ENCODE measurements at places on chromosomes 7 and 10.

DNA sequence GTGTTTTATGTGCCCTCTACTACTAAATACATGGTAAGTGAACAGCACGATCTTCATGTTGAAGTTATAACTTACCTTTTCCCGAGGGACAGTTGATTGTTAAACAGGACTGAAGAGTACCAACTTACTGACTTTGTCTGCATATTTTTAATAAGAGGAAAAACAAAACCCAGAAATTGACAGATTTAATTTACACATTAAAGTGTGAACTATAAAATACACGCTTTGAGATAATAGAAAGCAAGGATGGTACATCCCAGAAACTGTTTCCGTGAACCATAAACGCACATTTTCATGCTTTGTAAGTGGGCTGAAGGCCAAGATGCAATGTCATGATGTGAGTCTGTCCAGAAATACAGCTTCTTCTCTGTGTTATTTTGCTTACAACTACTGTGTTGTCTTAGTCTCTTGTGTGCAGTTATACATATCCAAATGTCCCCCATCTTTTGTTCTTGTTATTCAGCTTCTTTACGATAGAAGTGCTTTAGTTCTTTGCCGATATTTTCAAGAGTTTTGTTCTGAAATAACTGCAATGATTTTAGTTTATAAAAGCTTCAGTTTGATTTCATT lies 190.1 kb downstream of the MLLT10 start:
- no peak for DNase-seq

GRCh38 chr7:41187322-41187721 lies 515.6 kb downstream of the INHBA start:
- no peak for DNase-seq

DNA sequence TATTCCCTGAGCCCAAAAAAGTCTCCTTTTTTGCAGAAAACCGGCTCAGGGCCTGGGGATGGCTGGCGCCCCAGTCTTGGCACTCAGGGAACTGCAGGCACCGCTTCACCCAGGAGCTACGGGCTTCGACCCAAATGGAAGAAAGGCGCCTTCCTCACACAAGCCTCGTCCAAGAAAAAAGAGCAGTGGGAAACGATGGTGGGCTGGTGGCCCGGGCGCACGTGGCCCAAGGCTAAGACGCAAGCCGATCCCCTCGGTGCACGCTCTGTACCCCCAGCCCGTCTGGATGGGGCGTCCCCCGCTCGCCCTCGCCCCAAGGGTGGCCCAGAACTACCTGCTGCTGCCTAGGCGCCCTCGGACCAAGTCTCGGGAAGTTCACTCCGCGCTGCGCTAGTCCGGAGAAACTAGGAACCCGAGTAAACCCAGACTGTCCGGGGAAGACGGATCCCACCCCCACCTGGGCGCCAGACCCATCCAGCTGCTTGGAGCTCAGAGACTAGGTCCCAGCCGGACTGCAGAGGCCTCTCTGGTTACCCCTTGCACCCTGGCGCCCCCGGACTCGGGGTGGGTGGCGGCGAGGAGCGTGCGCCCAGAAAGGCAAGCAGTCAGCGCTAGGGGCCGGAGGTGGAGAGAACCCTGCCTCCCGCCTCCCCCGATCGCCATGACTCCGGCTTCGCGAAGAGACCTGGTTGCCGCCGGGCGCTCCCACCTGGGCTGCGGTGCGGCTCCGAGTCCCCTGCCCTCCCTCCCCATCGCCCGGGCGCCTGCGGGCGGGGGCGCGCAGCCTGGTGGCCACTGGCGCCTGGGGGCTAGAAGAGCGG lies 76.4 kb downstream of the CALN1 start:
- no peak for DNase-seq

DNA sequence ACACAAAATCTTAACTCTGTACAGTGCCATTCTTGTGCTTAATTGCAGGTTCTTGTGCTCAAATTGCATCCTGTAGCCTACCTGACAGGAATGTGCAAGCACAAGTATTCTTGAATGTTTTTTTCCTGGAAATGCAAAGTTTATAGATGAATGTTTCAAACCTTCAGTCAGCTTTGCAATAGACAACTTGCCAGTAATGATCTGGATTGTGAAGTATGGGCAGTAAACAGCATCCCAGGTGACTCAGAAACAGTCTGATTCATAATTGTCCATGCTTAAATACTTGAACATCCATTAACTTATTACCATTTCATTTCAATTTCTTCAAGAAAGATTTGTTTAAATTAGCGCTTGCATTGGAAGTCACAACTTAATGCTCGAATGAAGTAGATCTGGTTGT lies 347.2 kb downstream of the SDK1 start:
- no peak for DNase-seq

DNA sequence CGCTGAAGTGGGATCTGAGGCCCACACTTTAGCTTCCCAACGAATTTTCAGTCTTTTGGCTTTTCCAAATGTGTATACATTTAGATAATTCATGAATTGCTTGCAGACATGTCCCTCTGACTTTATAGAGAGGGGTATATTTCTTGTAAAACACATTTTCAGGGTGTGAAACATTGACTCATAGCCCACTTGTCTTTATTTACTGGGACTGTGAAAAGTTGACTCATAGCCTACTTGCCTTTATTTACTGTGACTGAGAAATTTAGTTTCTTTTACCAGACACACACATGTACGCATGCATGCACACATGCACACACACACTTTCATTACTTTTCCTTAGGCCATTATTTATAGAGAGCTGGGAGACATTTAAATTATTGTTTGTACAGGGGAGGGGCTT lies 79.1 kb downstream of the VTI1A start:
- DNase-seq: no peak

DNA sequence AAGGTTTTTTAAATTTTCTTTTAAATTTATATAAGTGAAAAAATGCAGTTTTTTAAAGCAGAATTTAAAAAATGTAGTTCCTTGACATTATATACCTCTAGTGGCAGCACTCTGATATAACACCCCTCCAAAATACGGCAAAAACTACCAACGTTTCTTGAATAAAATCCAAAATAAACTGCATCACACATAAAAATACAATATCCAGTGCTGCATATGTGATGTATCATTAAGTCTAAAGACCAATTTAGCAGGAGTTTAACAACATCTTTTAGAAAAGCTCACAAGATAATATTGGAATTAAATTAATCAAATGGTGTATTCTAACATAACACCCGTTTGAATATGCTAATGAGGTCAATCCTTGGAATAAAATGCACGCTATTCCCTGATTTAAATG lies 1.4 kb downstream of the TCERG1L start:
- DNase-seq: no peak

DNA sequence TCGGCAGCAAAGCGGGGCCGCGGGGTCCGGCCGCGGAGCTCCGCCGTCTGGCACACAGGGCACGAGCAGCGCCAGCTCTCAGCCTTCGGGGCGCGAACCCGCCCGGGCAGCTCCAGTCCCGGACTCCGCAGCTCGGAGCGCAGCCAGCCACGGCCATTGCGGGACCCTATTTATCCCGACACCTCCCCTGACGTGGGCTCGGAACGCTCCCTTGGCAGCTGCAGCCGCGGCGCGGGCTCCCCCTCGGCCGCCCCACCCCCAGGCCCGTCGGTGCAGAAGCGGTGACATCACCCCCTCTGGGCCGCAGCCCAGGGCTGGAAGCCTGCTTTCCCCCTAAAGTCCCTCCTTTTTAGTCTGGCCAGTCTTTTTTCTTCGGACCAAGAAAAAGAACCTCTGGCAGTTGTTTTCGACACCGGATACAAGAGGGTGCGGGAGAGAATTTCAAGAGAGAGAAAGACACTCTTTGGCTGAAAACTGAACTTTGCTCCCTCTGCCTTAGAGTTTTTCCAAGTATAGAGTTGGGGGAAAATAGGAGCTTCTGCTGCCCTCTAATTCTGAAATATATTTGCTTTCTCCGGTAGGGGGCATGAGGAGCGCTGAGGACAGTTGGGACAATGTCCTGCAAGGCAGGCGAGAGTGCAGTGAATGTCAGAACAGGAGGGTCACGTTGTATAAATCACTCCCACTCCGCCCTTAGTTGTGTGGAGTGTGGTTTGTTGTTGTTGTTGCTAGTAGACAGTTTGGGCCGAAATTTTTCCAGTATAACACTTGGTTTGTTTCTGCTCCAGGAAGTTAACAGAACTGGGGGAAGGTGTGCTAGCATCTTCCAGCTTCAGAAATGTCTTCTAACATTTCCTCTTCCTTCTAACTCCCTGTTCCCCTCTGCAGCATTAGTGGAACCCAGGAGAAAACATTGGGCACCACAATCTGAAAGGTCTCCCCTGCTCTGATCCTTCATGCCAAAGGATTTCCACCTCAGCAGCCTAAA lies at the start of gene SFRP4:
SFRP4 (minus strand) TSS at position 145 of the 988 bp plus-strand sequence. CDS start 280 bp downstream, outside the sequence.
- no peak for DNase-seq

GRCh38 chr7:6147627-6148026 lies 116.5 kb downstream of the ANKRD61 start:
- no peak for DNase-seq

DNA sequence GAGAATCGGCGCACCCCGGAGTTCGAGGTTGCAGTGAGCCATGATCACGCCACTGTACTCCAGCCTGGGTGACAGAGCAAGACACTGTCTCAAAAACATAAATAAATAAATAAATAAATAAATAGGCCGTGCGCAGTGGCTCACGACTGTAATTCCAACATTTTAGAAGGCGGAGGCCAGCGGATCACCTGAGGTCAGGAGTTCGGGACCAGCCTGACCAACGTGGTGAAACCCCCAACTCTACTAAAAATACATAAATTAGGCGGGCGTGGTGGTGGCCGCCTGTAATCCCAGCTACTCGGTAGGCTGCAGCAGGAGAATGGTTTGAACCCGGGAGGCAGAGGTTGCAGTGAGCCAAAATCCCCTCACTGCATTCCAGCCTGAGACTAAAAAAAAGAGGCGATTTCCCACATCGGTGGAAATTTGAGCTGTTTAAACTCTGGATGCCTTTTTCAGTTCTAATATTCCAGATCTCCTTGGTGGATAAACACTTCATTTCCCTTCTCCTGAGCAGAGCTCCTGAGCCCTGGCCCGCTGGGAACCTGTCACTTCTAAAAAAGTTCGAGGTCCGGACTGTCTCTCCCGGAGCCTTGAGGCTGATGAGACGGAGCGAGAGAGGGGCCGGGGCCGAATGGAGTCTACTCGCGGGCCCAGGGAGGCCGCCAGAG lies 2.0 kb upstream of the NFKB2 start:
- DNase-seq: no peak

GRCh38 chr7:125695626-125696025 lies 766.0 kb upstream of the POT1 start:
- no peak for DNase-seq

GRCh38 chr10:124886195-124886594 lies 55.7 kb upstream of the ZRANB1 start:
- no peak for DNase-seq

- no peak for DNase-seq
Measured at GRCh38 chr7:135672560-135673359, 10.4 kb downstream of the STMP1 start.

- no peak for DNase-seq
Measured at GRCh38 chr10:14039968-14040668, 290.6 kb downstream of the FRMD4A start.

- DNase-seq: no peak
Measured at GRCh38 chr10:98266647-98267046, 1.3 kb downstream of the LOXL4 start.

DNA sequence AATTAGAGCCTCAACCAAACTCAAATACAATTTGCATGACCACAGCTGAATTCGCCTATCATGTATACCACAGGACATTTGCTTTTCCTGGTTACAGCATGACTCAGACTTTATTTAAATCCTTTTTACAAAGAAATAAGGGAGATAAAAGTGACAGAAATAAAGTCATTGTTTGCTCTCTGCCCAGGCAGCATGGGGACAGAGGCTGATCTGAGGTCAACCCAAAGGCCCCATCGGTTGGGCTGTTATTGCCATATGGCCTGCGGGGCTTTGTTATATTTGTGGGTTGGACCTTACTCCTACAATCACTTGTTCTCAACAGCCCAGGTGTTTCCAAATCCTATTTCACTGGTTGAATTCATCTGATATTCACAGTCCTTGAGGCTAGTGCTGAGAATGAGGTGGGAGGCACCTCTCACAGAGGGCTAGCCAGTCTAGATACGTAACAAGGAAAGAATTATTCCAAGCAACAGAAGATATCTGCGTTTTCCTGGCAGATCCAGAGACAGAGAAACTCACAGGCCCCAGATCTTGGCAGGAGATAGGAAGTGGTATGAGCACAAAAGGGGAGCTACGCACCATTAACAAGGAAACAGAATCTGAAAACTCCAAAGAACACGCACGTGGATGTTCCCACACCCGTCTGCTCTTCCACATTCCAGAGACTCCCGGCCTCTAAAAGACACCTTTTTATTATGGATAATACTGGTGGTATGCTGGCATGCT lies 117.3 kb downstream of the HIPK2 start:
- no peak for DNase-seq

GRCh38 chr7:13826752-13827151 lies 162.7 kb downstream of the ETV1 start:
- DNase-seq: no peak

- DNase-seq: no peak
Measured at GRCh38 chr10:18759575-18759974, 100.3 kb downstream of the ARL5B start.

DNA sequence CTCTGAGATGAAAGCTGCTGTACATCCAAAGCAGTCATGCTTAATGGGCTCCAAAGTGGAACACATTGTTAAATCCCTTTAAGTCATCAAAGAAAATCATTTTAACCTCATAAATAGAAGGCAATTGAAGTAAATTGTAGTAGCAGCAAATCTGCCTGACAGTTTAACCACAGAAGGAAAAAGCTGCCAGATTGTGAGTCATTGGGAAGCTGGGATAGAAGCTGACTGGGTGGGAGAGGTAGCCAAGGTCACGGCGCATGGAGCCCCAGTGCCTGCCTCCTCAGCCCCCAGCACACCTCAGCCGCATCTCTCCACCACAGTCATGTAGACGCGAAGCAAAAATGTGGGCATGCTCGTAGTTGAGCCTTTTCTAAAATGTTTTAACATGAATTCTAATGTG lies 44.0 kb downstream of the TARP start:
- DNase-seq: no peak

DNA sequence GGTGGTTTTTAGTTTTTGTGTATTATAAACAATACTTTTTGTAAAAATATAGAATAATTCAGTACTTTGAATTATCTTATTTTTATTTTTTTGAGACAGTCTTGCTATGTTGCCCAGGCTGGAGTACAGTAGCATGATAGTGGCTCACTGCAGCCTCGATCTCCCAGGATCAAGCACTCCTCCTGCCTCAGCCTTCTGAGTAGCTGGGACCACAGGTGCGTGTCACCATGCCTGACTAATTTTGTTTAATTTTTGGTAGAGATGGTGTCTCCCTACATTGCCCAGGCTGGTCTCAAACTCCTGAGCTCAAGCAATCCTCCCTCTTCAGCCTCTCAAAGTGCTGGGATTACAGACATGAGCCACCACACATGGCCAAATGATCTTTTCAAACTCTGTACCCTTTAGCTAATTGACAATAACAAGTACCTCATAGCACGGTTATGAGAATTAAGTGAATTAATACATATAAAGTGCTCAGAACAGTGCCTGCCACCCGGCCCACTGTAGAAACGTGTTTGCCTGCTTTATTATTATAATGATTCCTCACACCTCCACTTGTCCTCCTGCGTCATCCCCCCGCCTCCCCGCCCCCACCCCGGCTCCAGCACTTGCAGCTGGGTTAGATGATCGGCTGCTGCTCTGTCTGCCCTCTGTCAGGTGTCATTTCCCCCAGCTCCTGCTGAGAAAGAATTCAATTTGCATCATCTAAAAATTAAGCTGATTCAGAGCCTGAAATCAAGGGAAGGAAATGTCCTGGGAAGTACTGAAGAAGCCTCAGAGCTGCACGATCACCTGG lies 53.6 kb upstream of the NRF1 start:
- no peak for DNase-seq

GRCh38 chr10:13648425-13648824 lies 61.7 kb downstream of the PRPF18 start:
- no peak for DNase-seq

GRCh38 chr10:132498562-132499366 lies 38.8 kb upstream of the INPP5A start:
- DNase-seq: no peak

Data from activated T-cell treated with anti-CD3 and anti-CD28 coated beads for 24 hours (primary cell).